ENCODE measurements at places on chromosomes 5 and 9.
A peak's percentile ranks its signal among the peaks of the same experiment; 100 is the strongest.

GRCh38 chr5:132498152-132498551 is 7.6 kb upstream of the IRF1 start:
- peak; percentile 33 for DNase-seq

- DNase-seq: peak; percentile 38
Observed at GRCh38 chr9:129437626-129438323, 183.1 kb downstream of the C9orf50 start.

- no peak for DNase-seq
Observed at GRCh38 chr5:2639425-2639824, 112.1 kb downstream of the IRX2 start.

GRCh38 chr5:96870094-96871026 is 5.9 kb upstream of the ERAP2 start:
- DNase-seq: peak; percentile 71

GRCh38 chr9:20713172-20713571 is 29.1 kb downstream of the FOCAD start:
- DNase-seq: no peak

DNA sequence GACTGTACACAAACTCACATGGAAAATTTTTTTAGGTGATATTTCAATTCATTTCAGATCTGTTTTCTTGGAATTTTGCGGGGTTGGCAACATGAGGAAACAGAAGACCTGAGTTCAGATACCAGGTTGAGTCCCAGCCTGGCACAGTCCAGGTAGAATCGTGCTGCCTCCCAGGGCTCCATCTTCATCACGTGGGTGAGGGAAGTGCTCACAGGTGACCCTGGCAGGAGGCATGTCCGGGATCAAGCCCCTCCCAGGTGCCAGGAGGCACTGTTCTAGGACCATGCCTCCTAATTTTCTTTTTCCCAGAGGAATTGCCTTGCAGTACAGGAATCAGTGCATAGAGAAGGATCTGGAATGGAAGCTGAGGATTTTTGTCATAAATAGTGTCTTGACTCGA is 318.3 kb upstream of the IRX4 start:
- DNase-seq: no peak

- no peak for DNase-seq
Observed at GRCh38 chr5:155732587-155733376, 594.2 kb upstream of the SGCD start.

DNA sequence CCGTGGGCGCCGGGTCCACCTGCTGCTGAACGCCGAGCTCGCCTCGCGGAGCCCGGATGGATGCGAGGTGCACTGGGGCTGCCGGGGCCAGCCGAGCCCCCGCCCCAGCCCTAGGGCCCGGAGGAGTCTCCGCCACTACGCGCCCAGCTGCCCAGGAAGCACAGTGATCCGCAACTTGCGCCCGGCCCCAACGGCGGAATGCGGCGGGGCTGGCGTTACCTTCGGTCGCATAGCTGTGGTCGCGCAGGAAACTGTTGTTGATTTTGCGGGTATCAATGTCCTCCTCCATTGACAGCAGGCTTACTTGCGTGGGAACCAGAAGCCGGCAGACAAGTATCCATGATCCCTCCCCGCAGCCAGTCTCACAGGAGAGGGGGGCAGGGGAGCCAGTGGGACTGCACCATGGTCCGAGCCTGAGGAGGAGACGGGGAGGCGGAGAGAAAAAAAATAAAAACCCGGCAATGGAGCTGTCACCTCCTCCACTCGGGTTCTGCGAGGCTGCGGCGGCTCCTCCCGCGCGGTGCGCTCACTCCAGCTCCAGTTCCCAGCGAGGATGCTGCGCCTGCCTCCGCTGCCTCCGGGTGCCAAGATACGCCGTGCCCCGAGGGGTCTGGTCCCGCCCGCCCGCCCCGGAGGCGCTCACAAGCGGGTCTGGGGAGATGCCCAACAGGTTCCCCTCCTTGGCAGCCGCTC is 628 bp downstream of the PPP2R2B start:
- no peak for DNase-seq

- no peak for DNase-seq
Observed at GRCh38 chr9:18980189-18980588, 52.8 kb downstream of the SAXO1 start.

DNA sequence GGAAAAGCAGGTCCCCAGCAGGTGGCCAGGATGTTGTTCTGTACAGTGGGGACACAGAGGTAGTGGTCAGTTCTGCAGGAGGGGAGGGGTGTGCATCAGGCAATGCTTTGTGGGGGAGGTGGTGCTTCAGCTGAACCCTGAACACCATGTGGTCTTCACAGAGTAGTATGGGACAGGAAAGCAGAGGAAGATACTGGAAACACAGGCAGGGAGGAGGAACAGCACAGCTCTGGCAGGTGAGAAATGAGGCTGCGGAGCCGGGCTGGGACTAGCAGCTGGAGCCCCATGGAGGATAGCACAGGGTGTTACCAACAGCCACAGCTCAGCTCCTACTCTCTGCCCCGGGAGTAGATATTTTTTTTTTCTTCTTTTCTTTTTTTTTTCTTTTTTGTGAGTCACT is 161.5 kb downstream of the ENTREP1 start:
- no peak for DNase-seq

DNA sequence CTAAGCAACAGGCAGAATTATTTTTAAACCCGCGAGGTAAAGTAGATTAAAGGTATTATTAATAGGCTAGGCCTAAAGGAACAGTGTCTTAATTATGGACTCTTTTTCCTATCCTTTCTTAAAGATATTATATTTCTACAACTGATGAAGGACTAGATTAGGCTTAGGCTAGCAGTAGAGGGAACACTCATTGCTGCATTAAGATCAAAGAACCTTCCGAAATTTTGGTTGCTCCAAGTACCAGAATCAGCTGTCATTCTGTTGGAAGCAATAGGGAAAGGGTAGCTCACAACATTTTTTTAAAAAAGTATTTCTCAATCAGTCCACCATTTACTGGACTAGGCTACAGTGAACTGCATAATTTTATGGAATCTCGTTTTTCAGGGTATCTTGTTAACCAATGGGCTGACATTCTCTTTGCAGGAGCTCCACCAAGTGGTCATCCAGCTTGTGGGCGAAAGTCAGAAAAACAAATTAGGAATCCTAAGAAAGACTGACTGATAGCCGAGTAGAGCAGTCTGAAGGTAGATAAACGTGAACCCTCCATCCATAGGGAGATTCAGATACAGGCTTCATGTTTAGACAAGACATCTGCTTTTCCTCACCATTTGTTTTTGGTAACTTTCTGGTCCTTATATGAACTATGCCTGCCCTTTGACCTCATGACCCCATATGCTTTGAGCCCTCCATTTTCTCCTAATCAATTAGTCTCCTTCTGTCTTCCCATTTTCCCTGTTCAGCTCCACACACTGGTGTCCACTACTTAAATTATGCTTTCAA is 103.6 kb upstream of the CHD1 start:
- peak; percentile 73 for DNase-seq

- DNase-seq: no peak
Observed at GRCh38 chr9:91214086-91214485, 147.6 kb downstream of the AUH start.

DNA sequence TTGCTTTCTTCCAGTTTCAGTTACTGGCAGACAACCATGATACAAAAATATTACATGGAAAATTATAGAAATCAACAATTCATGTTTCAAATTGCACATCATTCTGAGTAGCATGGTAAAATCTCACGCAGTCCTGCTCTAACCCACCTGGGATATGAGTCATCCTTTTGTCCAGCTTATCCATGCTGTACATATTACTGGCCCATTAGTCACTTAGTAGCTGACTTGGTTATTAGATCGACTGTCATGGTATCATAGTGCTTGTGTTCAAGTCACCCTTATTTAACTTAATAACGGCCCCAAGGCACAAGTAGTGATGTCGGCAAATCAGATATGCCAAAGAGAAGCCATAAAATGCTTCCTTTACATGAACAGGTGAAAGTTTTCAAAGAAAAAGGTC is 41.2 kb downstream of the NADK2 start:
- no peak for DNase-seq

DNA sequence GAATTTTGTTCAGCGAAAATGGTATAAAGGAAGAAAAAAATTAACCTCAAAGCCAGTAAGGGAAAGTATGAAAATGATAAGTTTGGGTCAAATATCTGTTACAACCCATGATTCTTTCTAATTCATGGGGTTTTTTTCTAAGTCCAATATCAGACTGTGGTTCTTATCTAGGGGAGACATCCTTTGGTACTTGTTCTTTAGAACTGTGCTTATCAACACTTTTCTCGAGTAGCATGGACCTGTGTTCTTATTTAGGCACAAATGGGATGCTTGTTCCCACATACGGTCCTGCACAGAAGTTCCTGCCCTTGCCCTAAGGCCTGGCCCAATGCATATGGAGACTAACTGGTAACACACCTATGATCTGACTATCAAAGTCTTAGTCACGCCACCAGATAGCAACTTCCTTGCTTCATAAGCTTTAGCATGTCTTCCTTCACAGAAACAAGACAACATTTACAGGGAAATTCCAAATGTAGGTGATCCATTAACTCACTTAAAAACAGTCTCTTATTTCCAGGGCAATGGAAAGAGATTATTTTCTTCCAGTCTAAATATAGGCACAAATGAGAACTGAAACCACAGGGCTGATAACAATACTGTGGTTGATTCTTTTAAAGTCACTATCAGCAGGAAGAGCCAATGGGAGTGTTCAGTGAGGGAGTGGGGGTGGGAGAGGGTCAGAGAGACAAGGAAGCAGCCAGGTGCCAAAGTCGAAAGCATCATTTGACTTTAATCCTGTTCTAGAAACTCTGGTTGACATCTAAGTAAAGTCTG is 268.8 kb upstream of the ANKRD55 start:
- DNase-seq: peak; percentile 38
